Activated CD4-positive, alpha-beta memory T cell treated with anti-CD3 and anti-CD28 coated beads, Interleukin-2, amount 10 ng/mL, durations not matched to agents 7 days and 5 days (primary cell): ENCODE measurements at places on chromosomes 3 and 15. TPM values are rescaled to one million over a fixed set of nuclear protein-coding genes. Genes with fewer than 3 reads are reported as not detected.

The FGD5 gene
- total RNA-seq = not detected

The SLC22A14 gene
- total RNA-seq = not detected

The ZNF710 gene
- total RNA-seq = 20.7 TPM

The POLQ gene
- 27.0 TPM for total RNA-seq

The TMCO5A gene
- not detected for total RNA-seq

The RNU5B-1 gene
- total RNA-seq = 12.9 TPM

The UPK1B gene
- total RNA-seq = not detected
